NCI-H1417 treated with DMSO at 0.1 percent for 48 hours (cell line): ENCODE measurements at places on chromosomes 6 and 20.
A peak's percentile ranks its signal among the peaks of the same experiment; 100 is the strongest.

- peak; percentile 8 for DNase-seq
These were observed 197.0 kb downstream of the UTRN start for GRCh38 chr6:144482142-144482541.

GRCh38 chr20:63346131-63347080 lies 14.7 kb downstream of the CHRNA4 start:
- DNase-seq: no peak

DNA sequence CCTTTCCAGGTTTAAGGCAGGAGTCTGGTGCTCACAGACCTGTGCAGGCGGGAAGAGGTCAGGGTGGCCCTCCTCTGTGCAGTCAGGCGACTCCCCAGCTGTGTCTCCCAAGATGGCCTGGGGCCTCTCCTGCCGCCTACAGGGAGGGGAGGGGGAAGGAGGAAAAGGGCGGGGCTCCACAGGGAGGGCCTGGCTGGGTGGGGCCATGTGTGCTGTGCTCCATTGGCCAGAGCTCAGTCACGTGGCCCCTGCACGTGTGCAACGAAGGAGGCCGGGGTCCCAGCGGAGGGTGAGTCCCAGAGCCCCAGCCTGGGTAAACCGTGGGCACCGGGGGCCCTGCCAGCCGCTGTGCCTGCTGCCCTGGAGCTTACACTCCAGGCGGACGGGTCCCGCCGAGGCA lies 211.6 kb downstream of the ZDHHC14 start:
- no peak for DNase-seq

DNA sequence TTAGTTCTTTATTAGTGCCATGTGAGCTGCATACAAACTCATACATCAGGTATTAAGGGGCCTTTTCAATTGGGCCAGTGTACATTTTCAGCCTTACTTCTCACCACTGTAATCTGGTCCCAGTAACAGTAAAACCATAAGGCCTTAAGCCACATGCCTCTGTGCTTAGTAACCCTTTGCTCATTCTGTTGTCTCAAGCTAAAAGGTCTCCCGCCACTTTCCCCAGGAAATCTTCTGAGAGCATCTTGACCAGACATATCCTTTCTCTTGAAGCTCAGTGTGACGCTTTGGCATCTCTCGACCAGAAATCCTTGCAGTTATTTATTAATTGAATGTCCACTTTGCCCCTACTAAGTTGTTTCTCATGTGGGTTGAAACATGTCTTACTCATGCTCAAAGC lies 68.0 kb downstream of the CYP39A1 start:
- DNase-seq: no peak

DNA sequence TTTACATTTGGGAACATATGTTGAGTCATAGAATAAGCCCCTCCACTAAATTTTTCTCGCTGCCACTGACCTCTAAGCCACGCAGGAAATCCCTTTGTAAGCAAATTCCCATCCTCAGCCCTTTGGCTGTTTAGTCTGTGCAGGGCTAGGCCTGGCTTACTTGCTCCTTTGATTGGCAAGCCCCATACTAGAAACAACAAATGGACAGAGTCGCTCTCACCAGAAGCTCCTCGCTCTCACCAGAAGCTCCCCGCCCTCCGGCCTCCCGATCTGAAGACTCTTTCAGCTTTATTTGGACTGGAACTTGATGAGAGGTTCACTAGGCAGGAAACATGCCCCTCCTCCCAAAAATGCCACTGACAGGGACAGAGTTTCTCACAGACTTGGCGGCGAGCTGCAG lies 149.2 kb upstream of the EXOC2 start:
- no peak for DNase-seq

- DNase-seq: no peak
These were observed 32.1 kb downstream of the BACH2 start for GRCh38 chr6:90264561-90264960.

DNA sequence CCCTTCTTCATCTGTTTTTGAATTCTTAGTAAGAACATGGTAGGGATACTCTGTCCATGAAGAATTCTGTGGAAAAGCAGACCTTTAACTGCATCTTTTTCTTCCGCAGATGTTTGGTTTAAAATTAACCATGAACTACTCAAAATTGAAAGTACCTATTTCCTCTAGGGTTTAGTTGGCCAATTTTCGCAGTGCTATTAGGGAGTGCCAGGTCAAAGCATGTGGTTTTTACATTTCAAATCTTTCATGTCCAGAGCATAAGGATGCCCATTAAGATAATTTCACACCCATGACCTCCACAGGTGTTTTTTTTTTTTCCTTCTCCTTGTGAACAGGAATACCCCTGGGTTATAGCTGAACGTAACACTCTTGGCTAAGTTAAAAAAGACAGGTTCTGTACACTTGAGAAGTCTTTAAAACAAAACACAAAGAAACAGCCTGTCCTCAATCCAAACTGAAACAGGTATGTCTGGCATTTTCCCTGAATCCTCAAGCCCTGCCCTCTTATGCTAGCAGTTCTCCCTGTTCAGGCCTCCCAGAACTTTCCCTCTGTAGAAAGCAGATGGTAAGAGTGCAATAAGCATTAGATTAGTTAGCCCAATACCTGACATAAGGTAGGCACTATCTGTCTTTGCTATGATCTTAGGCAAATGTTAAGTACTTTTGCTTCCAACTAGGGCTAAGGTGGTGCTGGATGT lies 67.1 kb downstream of the ELOVL5 start:
- no peak for DNase-seq

DNA sequence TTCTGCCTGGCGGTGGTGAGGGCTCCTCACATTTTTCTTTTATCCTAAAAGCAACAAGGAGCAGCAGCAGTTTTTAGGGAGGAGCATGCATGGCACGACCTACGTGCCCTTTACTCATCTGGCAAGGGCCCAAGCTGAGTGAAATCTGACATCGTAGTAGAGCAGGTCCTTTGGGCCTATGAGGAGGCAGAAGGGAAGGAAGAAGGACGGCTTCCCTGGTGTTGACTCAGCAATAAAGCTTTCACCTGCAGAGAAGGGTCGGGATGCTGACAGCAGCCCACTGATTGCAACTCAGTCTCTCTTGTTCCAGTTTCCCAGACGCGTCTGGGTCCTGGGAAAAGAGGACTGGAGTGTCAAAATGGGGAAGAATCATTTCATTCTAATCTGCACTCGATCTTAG lies 409.1 kb upstream of the AGPAT4 start:
- DNase-seq: no peak

- DNase-seq: no peak
These were observed 87.2 kb downstream of the DST start for GRCh38 chr6:56555438-56555872.

DNA sequence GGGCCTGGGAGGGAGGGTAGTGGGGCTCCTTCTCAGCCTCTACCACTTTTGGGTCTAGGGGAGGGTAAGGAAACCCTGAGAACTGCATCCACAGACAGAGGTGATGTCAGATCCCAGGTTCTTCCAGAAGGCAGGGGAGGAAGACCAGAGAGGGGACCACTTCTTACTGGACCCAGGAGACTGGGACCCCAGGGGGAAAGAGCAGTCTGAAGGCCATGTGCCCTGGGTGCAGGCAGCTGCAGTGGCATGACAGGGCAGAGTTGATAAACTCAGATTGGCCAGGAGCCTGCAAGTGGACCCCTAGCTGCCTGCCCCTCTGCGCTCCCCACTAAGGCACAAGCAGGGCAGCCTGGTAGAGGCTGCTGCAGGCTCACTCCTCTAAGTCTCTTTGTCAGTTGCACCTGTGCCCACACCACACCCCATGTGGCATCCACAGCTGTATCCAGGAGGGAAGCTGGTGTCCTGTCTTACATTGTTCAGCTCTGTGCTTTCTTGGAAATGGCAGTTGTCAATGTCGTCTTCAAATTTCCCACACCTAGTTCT lies 2.7 kb downstream of the CST9L start:
- DNase-seq: no peak

DNA sequence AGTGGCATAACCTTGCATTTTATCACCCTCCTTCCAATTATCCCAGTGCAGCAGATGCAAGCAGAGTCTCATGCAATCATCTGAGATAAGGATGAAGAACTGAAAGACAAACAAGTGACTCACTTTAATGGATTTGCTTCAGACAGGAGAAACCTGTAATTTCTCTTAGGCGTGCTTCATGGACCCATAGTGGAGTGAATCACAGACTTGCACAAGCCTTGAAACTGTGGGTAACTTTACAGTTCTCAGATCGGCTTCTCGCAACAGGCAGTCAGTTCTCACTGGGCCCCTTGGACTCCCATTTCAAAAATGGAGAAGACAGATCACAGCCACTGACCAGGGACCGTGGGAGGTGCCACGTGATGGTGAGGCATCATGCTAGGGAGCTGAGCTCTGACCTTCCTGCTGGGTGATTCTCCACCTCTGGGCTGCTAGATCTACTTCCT lies at the start of gene ADGRF4:
TSS of gene ADGRF4 (plus strand) at position 239 of the 446 bp plus-strand sequence. CDS start 8,666 bp downstream, outside the sequence.
- DNase-seq: no peak

DNA sequence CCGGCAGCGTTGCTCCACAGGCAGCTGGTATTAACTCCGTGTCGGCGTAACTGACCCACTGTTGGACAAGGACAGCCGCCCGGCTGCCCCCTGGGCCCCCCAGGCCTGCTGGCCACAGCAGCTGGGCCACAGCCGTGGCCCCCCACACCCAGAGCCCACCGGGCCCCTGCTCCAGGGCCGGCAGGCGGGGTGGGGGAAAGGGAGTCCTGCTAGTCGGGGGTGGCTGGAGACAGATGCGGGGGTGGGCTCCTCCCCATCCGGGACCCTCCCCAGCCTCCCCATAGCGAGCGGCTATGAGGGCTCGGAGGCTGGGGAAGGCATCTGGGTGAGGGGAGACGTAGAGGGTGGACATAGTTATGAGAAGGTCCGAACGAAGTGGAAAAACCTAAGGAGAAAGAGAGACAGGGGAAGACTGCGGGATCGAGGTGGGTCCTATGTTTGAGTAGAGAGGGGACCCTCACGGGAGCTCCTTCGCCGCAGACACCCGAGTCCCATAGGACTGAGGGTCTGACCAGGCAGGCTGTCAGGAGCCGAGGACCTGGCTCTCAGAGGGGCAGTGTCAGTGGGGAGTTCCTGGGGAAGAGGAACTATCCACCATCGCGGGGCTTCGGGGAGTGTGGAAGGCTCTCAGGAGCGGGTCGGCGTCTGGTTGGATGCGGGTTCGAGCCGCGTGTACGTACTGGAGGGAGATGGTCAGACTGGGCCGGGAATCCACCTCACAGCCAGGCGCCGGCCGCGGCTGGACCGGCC lies 511 bp downstream of the VARS1 start:
- no peak for DNase-seq

DNA sequence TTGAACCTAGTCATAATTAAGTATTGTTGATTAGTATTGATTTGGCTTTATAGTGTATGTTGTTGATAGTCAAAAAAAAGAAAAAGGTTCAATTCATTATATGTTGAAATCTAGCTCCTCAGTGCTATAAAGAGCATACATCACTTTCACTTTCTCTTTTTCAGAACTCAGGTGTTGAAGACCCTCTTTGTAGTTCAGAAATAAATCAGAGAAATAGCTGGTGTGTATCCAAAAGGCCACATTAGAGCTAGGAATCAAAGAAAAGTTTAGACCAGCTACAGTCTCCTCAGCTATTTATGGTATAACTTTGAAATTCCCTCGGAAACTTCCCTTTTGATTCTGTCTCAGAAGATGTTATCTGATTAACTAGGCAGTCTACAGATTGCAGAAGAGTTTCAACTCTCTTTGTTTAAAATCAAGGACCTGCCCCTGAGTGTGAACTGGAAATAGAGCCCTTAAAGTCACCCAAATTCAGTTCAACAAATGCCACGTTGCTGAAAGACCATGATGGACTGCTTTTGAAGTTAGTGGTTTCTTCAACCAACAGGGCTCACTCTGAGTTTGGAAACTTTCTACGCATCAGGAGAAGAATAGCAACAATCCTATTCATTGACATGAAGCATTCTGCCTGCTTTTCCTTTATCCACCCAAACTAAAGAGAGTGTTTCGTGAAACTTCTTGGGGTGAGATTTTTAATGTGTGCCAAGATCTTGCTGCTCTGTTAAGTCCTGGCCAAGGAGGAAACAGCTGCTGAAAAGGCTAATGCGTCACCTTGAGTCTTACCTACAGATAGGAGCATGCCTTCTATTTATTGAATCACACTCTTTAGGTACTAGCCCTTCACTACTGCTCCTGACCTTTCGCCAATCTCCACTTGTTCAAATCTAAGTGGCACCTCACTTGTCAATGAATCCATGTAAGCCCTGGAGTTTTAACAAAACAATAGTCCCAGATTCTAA lies 111.7 kb downstream of the TNFRSF21 start:
- DNase-seq: no peak
